ENCODE measurements at places on chromosomes 6 and 20.

GRCh38 chr6:46979206-46979605 is 57.5 kb upstream of the ADGRF5 start:
- DNase-seq: no peak

DNA sequence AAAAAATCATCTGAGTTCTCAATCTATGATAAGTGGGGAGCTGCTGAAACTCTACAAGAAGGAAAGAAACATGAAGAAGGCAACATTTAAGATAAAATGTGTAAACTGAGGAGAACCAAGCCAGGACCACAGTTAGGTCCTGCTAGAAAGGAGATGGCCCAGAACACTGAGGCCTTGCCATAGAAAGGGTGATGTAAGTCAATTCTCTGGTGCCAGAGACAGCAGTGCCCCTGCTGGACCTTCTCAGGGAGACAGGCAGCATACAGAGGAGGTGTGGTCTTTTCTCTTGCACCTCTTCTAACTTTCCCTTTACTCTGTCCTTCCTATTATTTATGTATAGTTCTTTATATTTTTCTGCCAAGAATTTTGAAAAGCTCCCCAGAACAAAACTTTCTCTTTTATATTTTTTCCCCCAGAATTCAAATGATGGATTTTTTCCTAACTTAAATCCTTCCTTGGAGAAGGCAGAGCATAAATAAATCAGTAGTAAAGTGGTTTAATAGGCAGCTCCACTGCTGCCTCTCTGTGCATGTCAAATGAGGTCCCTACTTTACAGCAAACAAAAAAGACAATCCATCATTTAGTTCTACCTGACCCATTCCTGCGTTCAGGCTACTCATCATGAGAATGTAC is 9.0 kb downstream of the UQCC2 start:
- no peak for DNase-seq

DNA sequence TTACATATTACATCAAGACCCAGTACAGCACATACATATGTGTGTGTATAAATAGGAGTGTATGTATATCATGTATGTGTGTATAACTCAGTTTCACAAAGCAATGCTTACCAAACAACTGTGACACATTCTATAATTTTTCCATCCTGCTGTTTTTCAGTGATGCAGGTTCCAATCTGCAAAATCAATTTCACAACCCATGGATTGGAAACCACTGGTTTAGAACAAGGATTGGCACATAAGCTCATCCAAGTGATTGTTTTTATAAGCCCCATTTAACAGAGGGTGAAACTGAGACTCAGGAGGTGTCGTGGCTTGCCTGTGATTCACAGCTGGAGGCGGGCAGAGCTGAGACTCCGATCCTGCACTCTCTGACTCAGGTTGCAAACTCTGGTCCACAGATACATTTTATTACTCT is 158.2 kb downstream of the ZMYND8 start:
- no peak for DNase-seq

- DNase-seq: peak; percentile 91
Measured at GRCh38 chr20:59032023-59032712, at the start of gene ATP5F1E. TSS of gene ATP5F1E (minus strand) at chr20:59032335. CDS start at chr20:59032251, 84 bp downstream.

- DNase-seq: peak; percentile 74
Measured at GRCh38 chr6:47242483-47243386, 67.0 kb downstream of the TNFRSF21 start.

Measured in DMS 273 treated with DMSO at 0.1 percent for 48 hours (cell line).